ENCODE measurements at places on chromosomes 7 and 10.

DNA sequence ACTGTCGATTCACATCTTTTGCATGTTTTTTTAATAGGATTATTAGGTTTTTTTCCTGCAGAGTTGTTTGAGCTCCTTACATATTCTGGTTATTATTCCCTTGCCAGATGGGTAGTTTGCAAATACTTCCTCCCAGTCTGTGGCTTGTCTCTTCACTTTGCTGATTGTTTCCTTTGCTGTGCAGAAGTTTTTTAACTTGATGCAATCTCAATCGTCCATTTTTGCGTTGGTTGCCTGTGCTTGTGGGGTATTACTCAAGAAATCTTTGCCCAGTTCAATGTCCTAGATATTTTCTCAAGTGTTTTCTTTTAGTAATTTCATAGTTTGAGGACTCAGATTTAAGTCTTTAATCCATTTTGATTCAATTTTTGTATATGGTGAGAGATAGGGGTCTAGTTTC lies 95.4 kb downstream of the TBXAS1 start:
- DNase-seq: no peak

DNA sequence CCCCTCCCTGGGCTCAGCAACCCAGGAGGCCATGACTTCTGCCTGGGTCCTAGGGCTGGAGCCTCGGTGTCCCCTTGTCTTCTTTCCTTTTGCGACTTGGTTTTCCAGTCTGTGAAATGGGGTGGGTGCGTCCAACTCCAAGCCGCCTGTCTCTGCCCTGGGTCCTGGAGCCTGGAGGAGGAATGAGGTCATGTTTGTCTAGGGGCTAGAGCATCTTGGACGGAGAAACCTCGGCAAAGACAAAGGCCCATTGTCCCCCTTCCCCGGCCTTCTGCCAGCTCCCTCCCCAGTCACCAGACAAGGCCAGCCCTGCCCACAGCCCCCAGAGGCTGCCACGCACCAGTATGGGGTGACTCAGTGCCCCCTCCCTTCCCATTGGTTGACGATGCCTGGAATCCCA lies 39.8 kb upstream of the ELN start:
- DNase-seq: no peak

DNA sequence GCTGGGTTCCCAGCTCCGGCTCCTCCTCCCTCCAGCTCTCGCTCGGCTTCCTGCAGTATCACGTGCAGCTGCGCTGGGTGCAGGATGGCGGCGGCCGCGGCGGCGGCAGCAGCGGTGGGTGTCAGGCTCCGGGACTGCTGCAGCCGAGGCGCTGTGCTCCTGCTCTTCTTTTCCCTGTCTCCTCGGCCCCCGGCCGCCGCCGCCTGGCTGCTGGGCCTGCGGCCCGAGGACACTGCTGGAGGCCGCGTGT lies at the start of gene CNNM1:
Gene CNNM1, plus strand, starts transcription at position 53 of the 250 bp plus-strand sequence. Its CDS starts 32 bp downstream, at position 85.
- DNase-seq: peak; percentile 3

DNA sequence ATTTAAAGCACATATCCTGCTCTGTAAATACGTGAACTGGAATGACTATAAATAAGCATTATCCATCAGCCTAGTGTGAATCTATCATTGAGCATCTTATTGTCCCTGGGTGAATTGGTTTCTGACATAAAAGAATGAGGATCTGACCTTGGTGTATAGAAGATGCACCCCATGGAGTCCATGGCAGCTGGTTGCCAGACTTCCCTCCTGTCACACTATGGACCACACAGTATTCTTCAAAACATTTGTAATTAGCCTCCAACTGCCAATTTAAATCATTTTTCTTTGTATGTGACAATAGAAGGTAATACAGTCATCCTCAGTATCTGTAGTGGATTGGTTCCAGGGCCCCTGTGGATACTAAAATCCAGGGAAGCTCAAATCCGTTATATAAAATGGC lies 238.1 kb upstream of the ZWINT start:
- DNase-seq: no peak

- DNase-seq: no peak
Observed at GRCh38 chr7:50461695-50462094, 11.5 kb upstream of the FIGNL1 start.

- DNase-seq: no peak
Observed at GRCh38 chr7:99305473-99306260, 20.0 kb upstream of the ARPC1A start.

DNA sequence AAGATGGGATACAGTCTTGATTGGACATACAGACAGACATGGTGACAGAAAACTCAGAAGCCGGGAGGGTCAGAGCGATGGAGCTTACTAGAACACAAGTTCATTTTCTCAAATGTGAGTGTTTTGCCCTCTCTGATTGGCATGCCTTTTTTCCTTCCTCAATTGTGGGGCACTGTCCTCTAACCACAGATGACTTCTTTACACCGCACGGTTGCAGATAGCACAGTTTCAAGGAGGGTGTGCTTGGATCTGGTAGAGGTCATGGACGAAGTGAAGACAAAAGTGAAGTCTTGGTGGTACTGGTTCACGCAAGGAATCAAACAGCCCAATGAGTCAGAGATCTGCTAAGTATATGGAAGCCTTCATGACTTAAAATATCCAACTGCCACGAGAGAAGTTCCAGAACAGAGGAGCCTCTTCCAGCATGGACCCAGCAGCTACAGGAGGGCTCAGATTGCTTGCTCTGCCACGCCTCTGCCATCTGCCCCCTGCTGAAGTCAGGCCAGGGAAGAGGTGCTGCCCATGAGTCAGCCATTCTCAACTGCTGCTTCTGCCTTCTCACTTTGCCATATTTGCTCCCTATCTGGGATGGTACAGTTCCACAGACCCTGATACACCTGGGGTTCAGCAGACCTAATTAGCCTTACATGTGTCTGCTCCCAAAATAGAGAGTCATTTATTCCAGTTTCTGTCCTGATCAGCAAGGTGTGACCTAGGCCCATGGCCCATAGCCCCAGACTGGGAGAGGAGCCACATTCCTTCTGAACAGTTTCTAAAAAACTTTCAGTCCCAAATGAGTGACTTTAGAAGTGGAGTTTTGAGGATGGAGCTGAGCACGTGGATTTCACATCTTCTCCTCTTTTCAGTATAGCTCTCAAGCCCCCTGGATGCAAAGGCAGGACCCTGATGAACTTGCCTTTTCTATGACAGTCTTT lies 413.8 kb downstream of the KCNMA1 start:
- no peak for DNase-seq

DNA sequence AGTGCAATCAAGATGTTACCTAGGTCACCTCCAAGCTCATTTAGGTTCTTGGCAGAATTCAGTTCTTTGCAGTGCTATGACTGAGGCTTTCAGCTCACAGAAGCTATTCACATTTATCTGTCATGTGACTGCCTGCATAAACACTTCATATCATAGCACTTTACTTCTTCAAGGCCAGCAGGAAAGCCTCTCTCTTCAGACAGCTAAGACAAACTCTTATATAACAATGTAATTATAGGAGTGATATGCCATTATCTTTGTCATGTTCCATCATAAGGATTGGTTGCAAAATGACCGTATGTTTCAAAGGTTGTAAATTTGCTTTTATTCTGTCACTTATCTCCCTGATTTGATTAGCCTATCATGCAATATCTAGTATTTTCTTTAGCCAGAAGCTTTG lies 78.8 kb upstream of the TMEM196 start:
- DNase-seq: no peak

GRCh38 chr10:67225226-67225625 lies 299.4 kb downstream of the LRRTM3 start:
- no peak for DNase-seq

DNA sequence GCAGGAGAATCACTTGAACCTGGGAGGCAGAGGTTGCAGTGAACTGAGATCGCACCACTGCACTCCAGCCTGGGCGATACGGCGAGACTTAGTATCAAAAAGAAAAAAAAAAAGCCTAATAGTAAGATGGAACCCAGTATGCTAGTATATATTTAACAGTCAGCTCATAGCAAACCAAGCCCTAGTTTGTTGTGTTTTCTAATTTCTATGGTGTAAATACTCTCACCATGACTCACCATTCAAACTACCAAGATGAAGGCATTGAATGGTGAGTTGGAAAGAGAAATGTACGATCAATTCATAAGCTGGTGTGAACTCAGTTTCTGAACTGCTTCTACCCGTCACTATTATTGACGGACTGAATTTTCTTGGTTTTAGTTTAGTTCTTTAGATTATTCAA lies 173.7 kb upstream of the KAT6B start:
- DNase-seq: no peak

- peak; percentile 58 for DNase-seq
Observed at GRCh38 chr10:50508315-50509051, 115.3 kb downstream of the SGMS1 start.

DNA sequence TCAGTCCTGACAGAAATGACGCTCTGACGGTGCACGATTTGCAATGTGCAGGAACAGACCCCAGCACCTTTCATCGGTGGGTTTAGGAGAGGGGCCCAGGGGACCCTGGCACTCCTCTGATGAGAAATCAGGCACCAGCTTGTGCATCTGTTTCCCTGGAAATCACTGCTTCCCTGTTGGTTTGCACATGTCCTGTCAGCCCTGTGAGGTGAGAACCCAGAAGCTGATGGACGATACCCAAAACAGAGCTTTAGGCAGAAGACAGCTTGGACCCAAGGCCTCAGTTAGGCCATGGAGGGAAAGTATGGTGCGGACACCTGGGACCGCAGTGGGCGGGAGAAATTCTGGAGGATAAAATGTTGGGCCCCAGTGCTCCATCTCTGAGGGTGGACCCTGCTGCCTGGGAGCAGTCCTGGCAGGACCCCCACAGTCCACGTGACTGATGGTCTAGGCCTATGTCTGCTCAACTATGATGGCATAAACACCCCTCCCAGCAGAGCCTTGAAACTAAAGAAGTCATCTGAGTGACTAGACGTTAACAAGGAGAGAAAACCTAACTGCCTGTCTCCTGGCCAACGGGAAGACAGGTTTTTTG lies 242.8 kb downstream of the PTPRN2 start:
- no peak for DNase-seq

- DNase-seq: no peak
Observed at GRCh38 chr7:55423891-55424290, 58.8 kb downstream of the LANCL2 start.

GRCh38 chr7:94284104-94284503 lies 110.6 kb upstream of the COL1A2 start:
- no peak for DNase-seq

DNA sequence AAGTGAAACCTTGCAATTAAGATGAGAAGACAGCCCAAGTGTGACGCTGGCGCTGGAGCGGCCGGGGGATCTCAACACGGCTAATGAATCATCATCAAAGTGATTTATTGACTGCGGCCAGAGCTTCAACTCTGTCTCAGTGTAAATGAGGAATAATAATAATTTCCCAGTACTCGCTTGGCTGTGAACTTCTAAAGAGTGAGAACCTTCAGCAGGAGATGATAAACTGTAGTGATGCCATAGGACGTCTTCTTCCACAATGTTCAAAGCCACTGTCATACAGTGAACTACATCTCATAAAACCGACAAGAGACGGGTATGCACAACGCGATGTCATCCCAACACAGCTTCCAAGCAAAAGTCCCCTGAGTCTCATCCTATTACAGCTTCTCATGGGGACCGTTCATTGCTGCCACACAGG lies 123.6 kb upstream of the NOBOX start:
- DNase-seq: no peak

DNA sequence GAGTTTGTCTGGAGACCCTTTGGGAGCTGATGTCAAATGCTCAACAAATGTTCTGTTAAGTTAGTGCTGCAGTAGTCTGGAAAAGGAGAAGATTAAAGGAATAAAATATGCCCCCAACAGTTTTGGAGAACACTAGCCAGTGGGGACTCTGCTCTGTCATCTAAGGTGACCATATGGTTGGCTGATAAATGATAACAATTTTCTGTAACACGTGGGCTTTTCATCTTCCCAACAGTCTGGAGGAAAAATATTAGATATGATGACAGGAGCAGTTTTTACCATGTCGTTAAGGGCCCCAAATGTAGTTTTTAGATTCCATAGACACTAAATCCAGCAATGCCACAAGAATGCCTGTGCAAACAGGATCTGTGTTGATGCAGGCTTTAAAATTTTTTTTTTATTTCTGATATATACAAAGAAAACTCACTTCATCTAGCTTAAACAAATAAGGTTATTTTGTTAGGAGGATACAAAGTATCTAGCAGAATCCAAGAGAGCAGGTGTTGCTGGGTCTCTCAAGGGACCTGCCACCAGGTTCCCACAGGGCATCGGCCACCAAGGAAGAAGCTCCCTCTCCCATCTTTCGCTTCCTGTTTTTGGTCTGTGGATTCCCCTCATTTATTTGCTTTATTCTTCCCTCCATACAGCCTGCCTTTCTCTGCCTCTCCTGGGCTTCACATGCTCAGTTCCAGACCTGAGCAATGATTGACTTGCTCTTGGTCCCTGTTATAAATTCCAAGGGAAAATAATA lies 6.2 kb upstream of the CFAP58 start:
- no peak for DNase-seq

- no peak for DNase-seq
Observed at GRCh38 chr7:127632276-127632910, 14.5 kb upstream of the PAX4 start.

- no peak for DNase-seq
Observed at GRCh38 chr10:88254091-88254490, 329.0 kb downstream of the RNLS start.

DNA sequence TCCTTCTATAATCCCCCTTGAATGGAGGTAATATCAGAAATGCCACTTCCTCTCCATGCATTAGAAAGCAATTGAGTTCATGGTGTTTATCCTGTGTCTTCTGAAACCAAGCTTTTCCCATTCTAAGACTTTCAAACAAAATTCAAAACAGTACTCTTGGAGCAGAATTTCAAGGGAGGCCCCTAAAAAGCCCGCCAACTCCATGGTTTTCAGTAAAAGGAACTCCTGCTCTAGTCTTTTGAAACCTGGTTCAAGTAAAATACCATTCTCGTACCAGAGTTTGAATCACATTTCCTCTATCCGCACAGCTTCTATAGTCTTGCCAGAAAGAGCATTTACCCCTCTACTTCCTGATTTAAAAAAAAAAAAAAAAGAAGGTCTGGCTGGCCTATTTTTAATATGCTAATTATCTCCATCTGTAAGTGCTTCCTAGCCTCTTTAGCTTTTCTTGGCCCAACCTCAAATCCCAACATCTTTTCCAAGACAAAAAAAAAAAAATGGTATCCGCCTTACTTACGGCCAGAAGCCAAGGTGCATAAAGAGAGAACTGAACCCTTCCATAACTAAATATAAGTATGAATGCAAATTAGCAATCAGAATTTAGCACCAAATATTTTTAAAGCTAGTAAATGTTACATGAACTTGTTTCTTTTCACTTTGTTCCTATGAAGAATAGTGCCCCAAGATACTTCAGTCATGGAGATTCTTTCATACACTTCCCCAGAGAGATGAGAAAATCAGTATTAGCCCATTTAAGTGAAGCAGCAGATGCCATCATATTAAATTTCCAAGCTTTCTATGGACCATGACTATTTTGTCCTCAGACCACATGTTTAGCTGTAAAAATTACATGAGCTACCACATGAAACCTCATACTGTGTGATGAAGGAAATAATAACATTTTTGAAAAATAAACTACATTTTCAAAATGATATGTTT lies 199.9 kb upstream of the FAM3C start:
- no peak for DNase-seq

Data from CD4-positive, alpha-beta T cell treated with Interleukin-17A for 1 hour (primary cell).